ENCODE measurements at places on chromosomes 16 and 17. TPM values are rescaled to one million over a fixed set of nuclear protein-coding genes. Genes with fewer than 3 reads are reported as not detected.

DNA sequence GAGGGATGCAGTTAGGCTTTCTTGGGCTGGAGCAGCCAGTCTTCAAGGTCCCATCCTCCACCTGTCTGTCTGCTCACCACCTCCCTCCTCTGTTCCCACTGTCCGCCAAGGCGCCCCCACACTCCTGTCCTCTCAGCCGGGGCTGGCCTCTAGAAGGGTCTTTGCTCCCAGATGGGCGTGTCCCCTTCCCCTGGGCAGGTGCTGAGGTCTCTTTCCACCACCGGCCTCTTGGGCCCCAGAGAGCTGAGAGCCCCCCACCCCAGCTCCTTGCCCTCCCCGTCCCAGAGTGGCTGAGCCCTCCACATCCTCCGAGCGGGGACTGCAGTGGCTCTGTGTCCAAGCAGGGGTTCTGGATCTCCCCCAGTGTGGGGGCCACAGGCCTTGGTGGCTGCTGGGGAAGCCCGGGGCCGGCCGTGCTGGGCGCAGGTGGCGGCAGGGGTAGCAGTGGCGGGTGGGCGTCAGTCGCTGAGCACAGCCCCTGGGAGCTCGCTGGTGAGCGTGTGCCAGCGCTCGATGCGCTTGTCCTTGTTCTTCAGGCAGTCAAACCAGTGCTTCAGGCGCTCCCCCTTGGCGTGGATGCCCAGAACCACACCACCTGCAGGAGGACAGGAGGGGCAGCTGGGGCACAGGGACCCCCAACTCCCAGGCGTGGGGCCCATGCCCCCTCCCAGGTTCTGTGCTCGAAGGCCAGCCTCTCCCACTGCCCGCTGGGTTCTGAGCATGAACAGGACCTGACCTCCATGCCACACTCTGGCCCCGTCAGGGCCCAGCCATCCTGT lies 9.8 kb downstream of the SCGB1C2 start:
- no peak for DNase-seq

NPIPA5 gene
- 2.1 TPM for total RNA-seq

KRTAP4-4 gene
- not detected for total RNA-seq

SLC12A3 gene
- total RNA-seq, result not detected

KRT31 gene
- not detected for total RNA-seq

DNA sequence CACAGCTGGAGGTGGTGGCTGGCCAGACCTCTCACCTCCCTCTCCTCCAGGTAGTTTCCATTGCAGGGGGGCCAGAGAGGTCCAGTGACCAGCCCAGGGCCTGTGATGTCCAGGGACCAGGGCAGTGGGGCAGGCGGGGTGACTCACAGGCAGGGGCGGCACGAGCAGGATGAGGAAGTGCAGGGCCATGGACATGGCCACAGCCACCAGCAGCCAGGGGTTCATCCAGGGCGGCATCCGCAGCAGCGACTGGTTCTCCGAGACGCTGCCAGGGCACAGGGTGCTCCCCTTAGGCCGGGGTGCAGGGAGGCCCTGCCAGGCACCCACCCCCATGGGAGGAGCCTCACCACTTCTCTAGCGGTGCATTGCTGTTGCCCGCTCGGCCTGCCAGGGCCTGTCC lies 12.9 kb upstream of the P2RX1 start:
- no peak for DNase-seq

TBC1D3C gene
- 0.46 TPM for total RNA-seq

- DNase-seq, result peak; percentile 77
Observed at GRCh38 chr17:4449736-4450135, 16.0 kb downstream of the SPNS3 start.

- no peak for DNase-seq
Observed at GRCh38 chr17:32835291-32835761, 41.6 kb downstream of the MYO1D start.

DNA sequence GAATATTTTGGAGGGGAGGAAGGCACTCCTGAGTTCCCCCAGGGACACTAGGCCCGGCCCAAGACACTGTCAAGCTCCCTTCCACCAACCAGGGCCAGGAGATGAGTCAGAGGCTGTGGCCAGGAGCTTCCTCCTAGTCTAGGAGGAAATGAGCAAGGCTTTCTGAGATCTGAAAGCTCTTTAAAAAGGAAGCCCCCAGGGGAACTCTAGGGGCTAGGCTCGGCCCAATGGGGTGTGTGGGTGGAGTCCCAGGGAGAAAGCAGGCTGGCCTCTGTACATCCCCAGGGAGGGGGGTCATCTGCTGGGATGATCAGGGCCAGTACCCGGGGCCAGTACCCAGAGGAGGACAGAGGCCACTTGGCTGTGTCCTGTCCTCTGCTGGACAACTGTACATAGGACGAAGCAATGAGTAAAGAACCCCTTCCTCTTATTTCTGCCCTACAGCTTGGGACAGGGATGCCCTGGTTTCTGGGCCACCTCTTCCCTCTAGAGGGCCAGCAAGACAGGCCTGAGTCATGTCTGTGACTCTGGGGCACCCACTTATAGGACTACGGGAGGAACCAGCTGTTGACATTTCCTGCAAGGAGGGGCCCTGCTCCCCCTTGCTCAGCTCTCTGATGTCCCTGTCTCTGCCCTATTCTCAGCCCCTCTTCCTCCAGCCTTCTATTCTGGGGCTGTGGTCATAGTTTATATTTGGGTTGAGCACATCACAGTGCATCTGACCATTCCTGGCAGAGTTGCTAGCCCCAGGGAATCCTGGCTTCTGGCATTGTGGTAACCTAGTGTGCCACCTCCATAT lies 2.7 kb downstream of the FHOD1 start:
- DNase-seq, result peak; percentile 90

KIF18B gene
- 10.9 TPM for total RNA-seq

- no peak for DNase-seq
Observed at GRCh38 chr17:81794509-81794908, 9.4 kb upstream of the GCGR start.

C16orf96 gene
- not detected for total RNA-seq

GRCh38 chr16:1341495-1342420 lies 8.3 kb downstream of the BAIAP3 start:
- DNase-seq, result no peak

DNA sequence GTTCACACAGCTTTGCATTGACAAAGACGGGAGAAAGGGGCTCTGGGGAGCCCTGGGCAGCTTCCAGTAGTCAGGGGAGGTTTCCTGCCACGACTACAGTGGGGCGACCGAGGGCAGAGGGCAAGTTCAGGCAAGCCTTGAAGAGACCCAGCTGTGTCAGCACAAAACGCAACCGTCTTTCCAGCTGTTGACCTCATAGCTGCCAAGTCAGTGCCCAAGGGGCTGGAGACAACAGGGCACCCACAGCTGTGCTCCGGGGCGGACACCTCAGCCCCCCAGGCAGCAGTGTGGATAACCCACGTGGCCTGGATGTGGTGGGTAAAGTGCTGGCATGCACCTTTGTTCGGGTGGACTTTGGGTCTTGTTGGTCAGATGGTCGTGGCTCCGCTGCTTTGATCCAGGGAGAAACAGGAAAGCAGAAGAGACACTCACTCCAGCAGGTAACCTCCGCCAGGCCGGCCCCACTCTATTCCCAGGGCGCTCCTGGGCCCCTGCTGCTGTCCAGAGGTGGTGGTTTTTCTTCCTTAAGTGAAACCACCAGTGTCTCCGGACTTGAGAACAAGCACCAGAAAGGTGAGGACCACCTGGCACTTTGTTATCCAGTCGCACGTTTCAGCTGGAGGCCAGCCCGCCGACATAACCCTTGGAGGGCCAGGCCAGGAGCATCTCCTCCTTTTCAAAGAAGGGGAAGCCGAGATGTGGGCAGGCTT lies 17.6 kb upstream of the CBX2 start:
- no peak for DNase-seq

VAT1L gene
- not detected for total RNA-seq

PSMD11 gene
- 70.7 TPM for total RNA-seq

DNA sequence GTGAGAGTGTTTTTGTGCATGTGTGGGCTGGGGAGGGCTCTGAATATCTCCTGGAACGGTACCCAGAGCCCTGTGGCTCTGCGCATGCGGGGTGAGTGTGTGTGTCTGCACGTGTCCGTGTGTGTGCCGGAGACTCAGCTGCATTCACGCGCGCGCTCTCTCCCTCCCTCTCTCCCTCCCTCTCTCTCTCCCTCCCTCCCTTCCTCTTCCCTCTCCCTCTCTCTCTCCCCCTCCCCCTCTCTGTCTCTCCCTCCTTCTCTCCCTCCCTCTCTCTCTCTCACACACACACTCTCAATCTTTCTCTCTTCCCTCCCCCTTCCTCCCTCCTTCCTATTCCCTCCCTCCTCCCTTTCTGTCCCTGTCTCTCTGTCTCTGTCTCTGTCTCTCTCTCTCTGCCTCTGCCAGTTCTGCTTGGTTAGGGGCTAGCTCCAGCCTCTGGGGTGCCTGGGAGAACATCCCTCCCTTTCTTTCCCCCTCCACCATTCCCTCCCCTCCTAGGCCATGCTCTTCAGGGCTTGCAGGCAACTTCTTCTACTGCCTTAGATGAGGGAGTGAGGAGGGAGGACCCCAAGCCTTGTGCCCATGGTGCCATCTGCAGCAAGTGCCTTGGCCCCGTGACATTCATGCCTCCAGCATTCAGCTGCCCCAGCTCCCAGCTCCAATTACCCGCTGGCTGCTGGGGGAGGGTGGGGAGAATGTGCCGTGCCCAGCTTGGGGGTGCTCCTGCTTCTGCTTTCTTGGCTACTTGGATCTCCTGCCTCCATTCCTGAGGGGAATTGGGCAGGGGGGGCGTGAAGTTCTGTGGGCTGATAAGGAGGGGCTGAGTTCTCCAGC lies 6.4 kb downstream of the THRA start:
- peak; percentile 85 for DNase-seq

DNA sequence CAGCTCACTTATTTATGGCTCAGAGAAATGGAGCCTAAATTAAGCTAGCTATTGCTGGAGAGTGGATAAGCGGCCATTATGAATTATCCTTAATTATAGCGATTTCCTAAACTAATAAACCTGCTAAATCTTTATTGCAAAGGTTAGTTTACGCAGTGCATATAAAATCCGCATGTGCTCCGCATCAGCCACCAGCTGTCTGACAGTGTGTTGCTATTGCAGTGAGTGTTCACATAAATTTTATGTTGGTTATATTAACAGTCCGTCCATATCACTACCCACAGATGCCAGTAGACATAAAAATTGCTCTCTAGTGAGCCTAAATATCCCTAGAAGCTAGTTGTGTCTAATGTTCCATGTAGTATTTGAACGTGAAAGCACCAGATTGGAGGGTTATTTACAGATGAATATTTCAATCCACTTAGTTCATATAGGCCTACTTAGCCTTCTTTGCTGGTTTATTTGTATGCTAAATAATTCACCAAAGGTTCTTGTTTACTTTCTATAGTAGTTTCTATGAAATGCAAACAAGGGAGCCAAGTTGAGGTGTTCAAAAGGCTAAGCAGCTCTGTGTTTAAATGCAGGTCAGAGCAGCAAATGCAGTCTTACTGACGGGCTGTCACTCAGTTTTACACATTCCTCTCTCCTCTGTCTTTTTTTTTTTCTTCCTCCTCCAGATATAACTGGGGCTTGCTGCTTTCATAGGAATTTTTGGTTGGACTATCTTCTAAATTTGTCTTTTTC lies 219.1 kb downstream of the IRX3 start:
- DNase-seq, result no peak

DNA sequence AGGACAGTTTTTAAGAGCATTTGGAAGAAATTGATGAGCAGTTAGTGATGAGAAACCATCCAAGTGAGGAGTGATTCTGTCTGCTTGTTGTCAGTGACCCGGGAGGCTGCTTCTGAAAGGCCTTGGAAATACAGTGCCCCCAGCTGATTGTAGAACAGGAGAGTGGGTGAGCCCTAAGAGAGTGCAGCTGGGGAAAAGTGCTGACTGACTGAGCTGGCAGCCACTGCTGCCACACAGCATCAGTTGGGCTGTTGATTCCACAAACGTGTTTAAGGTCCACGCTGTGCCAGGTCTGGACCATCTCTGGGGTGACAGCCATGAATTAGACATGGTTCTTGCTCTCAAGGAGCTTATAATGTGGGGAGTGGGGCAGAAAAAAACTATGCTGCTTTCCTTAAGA lies 18.9 kb downstream of the NUP93 start:
- no peak for DNase-seq

- peak; percentile 69 for DNase-seq
Observed at GRCh38 chr16:68264128-68265077, at the start of gene SLC7A6. TSS of gene SLC7A6 (plus strand) at chr16:68264526. CDS start at chr16:68274727, 10,201 bp downstream.

PRSS27 gene
- 1.7 TPM for total RNA-seq

DNA sequence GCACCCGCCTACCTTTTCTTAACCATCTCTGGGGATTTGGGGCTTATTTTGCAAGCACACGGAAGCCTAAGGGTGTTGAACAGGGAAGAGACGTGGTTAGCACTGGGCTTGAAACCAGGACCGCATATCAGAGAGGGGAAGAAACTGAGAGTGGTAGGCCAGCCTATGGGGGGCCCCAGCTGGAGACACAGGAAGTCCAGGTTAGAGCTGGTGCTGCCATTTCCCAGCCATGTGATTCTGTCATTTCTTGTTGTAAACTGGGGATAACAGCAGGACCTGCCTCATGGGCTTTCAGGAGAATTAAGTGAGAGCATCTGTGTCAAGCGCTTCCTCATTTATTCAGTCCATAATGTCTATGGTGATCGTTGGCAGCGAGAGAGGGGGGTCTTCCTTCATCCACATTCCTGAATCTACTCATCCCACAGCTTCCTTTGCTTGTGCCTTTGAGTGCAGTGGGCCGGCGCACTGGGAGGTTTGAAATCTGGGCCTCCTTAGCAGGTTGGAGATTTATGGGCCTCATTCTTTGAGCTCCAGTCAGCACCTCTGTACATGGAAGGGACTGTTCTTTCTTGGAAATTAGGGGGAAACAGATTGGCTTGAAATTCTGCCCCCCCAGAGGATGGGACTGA lies 20.1 kb downstream of the NKD1 start:
- DNase-seq, result no peak

Data from MG63 (cell line).